ENCODE measurements at places on chromosomes 3 and 15.

DNA sequence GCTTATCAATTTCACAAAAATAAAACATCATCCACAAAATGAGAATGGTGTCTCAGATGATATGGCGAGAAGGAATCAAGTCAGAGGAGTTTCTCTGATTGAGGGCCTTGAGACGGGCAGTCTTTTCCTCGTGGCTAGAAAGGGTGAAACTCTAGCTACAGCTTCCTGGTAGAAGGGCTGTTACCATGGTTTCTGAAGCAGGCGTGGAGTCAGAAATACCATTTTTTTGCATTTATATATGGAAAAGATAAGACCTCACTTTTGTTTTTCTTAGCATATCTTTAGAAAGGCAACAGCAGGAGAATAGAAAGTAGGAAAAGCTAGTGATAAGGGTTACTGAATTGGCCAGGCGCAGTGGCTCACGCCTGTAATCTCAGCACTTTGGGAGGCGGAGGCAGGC is 17.3 kb upstream of the SAMD7 start:
- DNase-seq: peak; percentile 30

GRCh38 chr3:20537234-20537633 is 351.2 kb upstream of the SGO1 start:
- DNase-seq: no peak

- DNase-seq: no peak
Observed at GRCh38 chr15:51403946-51404695, 62.7 kb downstream of the GLDN start.

DNA sequence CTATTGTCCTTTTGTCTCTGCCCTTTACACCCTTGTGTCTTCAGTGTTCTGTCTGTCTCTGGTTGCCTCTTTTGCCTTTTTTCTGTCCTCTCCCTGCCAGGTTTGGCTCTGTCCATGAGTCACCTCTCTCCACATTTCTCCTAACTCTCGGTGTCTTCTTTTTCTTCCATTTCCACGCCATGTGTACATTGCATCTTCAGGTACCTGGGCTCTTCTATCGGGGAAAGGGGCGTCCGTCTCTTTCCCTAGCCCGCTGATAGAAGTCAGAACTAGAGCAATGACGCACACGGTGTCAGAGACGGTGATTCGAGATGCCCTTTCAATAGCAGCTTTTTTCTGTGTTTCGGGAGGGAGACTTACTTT is 641 bp downstream of the OPA1 start:
- peak; percentile 31 for DNase-seq

DNA sequence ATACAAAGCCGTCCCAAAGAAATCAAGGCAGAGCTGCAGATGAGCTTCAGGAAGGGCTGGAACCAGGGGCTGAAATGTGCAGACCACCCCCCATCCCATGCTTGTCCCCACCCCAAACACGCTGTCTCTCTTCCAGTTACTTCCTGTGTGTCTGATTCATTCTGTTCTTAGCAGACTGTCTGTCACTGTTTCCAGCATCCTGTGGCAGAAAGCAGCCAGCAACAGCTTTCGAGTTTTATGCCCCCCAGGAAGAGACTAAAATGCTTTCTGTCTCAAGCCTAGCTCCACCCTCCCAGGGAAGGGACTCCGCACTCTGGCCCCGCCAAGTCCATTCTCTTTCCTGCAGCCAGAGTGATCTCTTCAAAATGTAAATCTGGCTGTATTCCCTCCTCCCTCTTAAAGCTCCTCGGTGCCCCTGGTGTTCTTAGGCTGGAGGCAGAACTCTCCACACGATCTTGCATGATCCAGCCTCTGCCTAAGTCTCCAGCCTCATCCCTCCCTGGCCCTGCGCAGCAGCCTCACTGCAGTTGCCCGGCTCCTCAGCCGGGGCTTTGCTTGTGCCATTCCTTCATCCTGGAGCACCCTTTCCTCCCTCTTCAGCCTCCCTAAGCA is 41.5 kb downstream of the HRH1 start:
- peak; percentile 70 for DNase-seq
